ENCODE measurements at places on chromosomes 5 and 9.

DNA sequence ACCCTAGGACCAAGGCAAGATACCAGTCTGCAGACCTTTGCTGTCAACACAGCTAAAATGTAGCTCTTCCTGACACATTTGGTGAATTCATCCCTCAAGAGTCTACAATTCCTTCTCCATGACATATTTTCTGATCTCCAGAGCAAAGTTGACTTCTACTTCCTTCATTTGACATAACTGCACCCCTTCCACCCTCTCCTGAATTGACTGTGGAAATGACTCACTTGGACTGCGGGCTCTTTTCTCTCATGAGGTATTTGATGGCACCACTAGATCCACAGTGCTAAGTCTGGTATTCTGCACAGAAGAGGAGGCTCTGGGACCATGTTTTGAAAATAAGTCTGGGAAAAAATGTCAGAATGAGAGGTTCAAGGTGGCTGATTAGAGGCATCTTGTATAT lies 338.4 kb upstream of the TRPC7 start:
- DNase-seq = no peak

DNA sequence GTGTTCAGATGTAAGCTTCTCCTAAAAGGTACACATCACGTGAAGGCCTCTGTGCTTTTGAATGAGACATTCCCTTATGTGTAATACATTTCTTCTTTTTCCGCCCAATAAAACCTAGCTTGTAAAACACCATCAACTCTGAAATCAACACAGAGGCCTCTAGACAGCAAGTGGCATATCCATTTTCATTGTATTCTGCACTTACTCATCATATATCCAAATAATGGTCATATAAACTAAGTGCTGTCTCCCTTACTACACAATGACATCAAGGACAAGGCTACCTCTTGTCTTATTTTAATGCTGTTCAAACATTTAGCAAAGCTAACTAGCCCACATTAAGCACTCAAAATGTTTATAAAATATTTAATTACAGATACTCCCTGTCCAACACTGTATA lies 108.5 kb downstream of the ELAVL2 start:
- DNase-seq = no peak

DNA sequence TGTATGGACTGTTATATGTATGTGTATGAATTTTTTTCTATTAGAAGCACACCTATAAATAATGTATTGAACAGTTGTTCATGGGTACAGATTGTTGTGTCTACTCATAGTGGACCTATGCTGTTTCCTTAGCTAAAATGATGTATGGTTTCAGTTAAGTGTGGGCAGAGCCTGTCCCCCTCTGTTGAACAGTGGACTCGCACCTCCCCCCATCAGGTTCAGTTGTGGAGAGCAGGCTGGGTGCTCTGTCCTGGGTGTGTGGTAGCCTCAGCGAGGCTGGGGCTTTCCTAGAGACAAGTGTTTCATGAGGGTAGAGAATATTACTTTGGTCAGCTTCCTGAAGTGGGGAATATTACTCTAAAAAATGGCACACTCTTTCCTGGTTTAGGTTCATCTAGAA lies 47.4 kb upstream of the LRRTM2 start:
- no peak for DNase-seq

GRCh38 chr5:92206681-92207080 lies 823.6 kb upstream of the ARRDC3 start:
- no peak for DNase-seq

DNA sequence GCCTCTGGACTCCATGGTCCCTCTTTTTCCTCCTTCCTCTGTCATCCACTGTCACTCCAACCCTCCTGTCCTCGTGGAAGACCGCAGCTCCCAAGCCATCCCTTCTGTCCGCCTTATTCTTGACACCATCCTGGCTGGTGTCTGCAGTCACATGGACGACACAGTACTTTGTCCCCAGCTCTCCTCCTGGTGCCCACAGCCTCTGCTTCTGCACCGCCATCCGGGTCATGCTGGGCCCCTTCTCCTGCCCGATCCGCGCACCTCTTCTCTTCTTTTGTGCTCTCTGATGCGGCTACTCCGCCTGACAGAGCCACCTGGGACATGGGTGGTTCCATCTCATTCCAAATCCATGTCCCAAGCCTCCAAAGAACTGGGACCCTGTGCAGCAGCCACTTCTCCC lies 22.5 kb downstream of the ROPN1L start:
- no peak for DNase-seq

DNA sequence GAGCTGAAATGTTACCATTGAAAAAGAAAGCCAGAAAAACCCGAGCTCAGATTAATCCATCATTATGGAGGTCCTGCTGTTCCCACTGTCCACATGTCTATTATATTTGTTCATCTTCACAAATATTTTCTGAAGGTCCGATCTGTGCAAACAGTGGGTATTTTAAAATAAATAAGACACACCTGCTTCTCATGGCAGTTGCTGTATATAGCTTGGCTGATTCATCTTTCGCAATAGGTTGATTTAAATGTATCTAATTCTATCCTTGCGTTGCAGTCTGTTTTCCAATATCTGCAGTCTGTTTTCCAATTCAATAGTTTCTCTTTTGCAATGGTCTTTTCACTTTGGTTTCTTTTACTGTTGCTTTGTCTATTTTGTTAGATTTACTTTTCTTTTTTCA lies 87.4 kb upstream of the PCA3 start:
- no peak for DNase-seq

DNA sequence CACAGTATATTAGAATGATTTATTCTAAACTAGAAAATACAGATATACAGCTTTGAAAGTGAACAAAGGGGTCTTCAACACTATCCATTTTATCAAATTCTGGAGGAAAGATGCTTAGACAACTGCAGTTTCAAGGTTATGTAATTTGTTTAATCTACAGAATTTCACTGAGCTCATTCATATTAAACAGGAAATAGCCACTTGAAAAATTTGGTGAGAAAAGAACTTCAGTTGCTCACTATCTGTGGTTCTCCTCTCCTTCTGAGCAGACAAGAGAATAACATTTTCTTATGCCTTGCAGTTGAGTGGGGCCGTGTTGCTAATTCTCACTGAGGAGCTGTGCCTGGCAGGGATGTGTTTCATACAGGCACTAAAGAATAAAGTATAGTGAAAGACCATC lies 1428.2 kb downstream of the CDH12 start:
- DNase-seq = no peak

DNA sequence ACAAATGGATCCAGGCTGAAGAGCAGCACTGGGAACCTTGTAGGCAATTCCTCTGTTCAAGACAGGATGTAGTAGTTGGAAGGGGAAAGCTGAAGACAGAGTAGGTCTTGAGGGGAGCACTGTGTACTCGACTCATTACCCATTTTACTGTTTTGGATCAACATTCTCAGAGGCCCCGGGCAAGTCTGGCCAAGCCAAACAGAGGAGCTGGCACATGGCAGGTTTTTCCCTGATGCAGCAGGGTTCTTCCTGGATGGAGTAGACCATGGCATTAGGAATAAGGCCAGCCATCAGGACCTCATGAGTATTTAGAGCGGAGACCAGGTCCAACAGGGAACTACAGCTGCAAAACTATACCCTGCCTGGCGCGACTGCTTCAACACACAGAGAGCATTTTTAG lies 4.4 kb downstream of the SVEP1 start:
- no peak for DNase-seq

All from activated CD8-positive, alpha-beta memory T cell treated with anti-CD3 and anti-CD28 coated beads, Interleukin-2, amount 50 U/mL, for 4 hours (primary cell).